ENCODE measurements at places on chromosomes 4 and X. TPM values are rescaled to one million over a fixed set of nuclear protein-coding genes. Genes with fewer than 3 reads are reported as not detected.

The CXCR3 gene
- 31.9 TPM for total RNA-seq

The AMBN gene
- not detected for total RNA-seq

The UFSP2 gene
- total RNA-seq = 18.2 TPM

The NKX3-2 gene
- not detected for total RNA-seq

The GPR173 gene
- total RNA-seq = not detected

The SRPK3 gene
- total RNA-seq = not detected

The COL4A5 gene
- total RNA-seq = not detected

The RCHY1 gene
- 45.4 TPM for total RNA-seq

All from CD4-positive, CD25-positive, alpha-beta regulatory T cell (primary cell).